CD14-positive monocyte (primary cell): ENCODE measurements at places on chromosomes 6 and 20.
A peak's percentile ranks its signal among the peaks of the same experiment; 100 is the strongest.

GRCh38 chr20:59135093-59135492, 28.5 kb upstream of the ZNF831 start:
- no peak for DNase-seq

- DNase-seq: peak; percentile 67
Observed at GRCh38 chr20:50980851-50981713, 22.5 kb downstream of the MOCS3 start.

DNA sequence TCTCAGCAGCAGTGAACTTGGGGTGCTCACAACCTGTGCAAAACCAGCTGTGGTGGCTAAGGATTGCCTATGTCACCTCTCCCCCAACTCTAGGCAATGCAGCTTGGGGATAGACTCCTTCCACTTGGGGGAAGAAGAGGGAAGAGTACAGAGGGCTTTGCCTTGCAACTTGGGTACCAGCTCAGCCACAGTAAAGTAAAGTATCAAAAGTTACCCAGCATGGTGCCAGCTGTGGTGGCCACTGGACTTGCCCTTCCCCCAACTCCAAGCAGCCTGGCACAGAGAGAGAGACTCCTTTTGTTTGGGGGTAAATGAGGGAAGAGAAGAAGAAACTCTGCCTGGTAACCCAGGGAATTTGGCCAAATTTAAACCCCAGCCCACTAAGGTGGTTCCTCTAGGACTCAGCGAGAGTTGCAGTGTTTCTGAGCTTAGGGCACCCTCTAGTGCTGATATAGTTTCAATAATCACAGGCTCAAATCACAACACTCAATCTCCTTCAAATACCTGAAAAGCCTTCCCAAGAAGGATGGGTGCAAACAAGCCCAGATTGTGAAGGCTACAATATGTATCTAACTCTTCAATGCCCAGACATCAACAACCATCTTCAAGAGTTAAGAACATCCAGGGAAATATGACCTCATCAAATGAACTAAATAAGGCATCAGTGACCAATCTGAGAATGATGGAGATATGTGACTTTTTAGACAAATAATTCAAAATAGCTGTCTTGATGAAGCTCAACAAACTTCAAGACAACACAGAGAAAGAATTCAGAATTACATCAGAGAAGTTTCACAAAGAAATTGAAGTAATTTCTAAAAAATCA, 7.6 kb upstream of the DEFB129 start:
- no peak for DNase-seq

- DNase-seq: peak; percentile 62
Observed at GRCh38 chr6:13908955-13909381, 15.8 kb upstream of the RNF182 start.

GRCh38 chr20:7799862-7800261, 140.4 kb downstream of the HAO1 start:
- DNase-seq: no peak

DNA sequence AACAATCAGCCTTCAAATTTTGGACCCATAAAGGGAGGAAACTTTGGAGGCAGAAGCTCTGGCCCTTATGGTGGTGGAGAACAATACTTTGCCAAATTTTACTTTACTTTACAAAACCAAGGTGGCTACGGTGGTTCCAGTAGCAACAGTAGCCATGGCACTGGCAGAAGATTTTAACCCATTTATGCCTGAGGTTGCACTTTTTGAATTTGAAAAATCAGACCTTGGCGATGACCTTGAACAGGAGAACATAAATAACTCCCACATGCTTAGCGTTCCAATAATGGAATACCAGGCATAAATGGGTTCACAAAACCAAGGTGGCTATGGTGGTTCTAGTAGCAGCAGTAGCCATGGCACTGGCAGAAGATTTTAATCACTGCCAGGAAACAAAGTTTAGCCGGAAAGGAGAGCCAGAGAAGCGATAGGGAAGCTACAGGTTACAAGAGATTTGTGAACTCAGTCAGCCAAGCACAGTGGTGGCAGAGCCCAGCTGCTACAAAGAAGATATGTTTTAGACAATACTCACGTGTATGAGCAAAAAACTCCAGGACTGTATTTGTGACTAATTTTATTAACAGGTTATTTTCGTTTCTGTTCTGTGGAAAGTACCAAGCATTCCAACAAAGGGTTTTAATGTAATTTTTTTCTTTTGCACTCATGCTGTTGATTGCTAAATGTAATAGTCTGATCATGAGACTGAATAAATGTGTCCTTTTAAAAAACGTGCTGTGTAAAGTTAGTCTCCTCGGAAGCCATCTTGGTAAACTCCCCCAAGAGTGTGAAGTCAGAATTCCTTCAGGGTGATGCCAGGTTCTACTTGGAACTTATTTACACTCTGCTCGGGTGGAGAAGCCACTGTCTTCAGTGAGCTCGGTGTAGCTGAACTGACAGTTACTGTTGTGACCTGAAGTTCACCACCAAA, 6.7 kb downstream of the SFT2D1 start:
- no peak for DNase-seq

DNA sequence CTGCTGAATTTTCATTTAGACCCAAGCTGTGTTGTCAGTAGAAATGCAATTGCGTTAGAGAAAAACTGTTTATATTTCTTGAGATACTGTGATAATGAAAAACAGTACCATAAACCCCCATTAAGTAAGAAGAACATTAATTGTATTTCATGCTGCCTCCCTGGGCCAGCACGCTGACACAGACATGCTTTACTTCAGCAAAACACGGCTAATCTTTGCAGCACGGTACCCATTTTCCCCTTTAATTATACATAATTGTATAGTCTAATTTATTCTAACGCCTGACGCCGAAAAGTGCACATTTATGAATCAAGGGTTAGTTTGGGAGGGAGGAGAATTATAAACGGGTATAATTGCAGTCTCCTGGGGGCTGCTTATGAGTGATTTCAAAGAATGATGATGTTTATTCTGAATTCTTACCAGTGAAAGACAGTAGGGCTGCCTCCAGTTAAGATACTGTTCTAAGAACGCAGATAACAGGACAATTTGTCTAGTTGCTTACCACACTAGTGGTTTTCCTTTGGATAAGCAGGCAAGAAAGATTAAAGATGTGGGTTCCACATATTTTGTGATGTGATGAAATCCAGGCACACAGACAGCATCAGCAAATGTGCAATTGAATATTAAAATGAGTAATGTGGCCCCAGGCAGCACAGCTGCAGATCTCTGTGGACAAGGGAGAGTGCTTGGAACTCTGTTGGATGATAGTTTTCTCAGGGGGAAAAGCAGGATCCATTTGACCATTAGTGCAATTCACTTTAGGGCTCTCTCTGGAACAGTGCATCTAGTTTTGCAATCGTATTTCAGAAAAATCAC, 4.7 kb upstream of the SULF2 start:
- DNase-seq: no peak

DNA sequence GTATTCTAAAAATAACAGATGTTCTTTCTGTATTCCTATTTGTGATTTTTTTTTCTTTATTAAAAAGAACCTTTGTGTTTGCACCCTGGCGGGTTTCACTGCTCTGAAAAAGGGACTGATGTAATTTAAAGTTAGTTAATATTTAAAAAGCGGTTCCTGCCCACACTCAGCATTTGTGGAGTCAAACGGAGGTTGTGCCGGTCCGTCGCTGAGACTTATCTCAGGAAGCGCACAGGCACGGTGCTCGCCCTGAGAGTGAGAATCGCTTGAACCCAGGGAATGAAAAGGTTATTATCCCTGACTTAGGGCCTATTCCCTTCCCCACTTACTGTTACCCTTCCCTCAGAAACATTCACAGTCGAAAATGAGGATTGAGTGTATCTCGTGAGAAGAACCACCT, 366.7 kb downstream of the THBS2 start:
- no peak for DNase-seq

- DNase-seq: no peak
Observed at GRCh38 chr6:20932284-20932683, 398.0 kb downstream of the CDKAL1 start.

DNA sequence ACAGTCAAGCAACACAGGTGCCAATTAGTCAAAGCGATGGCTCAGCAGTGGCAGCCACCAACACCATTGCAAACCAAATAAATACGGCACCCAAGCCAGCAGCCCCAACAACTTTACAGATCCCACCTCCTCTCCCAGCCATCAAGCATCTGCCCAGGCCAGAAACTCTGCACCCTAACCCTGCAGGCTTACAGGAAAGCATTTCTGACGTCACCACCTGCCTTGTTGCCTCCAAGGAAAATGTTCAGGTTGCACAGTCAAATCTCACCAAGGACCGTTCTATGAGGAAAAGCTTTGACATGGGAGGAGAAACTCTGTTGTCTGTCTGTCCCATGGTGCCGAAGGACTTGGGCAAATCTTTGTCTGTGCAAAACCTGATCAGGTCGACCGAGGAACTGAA, 30.6 kb downstream of the KHDC1L start:
- DNase-seq: no peak

DNA sequence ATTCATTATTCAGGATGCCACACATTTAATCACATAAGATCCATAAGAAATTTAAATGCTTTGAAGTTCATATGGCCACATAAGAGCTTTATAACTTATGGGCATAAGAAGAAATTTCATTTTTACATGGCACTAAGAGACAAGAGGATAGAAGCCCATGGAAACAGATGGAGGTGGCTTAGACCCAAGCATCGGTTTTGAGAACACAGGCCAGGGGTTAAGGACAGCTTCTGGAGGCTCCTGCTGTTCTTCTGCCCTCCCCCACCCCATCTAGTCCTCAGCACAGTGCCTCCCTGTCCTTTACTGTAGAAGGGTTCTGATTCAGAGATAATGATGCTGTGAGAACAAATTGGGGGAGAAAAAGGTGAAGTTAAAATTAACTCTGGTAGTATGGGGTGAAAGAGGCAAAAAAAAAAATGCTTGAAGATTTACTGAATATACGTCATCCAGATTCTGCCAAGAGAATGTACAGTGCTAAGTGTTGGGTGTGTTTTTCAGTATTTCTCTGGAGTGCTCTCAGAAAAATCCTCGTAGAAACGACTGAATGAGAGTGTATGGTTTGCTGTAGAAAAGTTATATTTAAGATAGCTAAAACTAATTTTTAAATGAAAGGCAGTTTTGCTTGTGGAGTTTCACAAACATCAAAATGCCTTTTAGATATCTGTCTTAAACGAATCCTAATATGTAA, 539.7 kb downstream of the QKI start:
- no peak for DNase-seq

GRCh38 chr6:99613409-99613704, 6.7 kb downstream of the PRDM13 start:
- peak; percentile 53 for DNase-seq

- DNase-seq: no peak
Observed at GRCh38 chr20:52234302-52235045, 42.9 kb upstream of the ZFP64 start.
